ENCODE measurements at places on chromosomes 5 and 9. TPM values are rescaled to one million over a fixed set of nuclear protein-coding genes. Genes with fewer than 3 reads are reported as not detected.

DNA sequence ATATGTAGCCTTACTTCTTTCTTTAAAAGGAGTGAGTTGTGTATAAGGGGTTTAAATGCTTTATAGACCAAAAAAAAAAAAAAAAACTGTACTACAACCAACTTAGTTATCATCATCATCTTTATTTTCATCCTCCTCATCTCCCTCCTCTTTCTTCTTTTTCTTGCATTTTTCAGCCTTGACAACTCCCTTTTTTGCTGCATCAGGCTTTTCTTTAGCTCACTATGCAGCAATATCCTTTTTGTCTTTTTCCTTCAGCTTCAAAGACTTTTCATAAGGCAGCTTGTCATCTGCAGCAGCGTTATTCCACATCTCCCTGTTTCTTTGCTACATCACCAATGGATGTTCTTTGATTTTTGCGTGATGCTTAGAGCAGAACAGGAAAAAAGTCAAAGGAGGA is 526.0 kb downstream of the ZNF608 start:
- DNase-seq = no peak

Gene ENC1
- total RNA-seq = 72.5 TPM

- no peak for DNase-seq
Measured at GRCh38 chr5:152270096-152270495, 135.0 kb downstream of the NMUR2 start.

DNA sequence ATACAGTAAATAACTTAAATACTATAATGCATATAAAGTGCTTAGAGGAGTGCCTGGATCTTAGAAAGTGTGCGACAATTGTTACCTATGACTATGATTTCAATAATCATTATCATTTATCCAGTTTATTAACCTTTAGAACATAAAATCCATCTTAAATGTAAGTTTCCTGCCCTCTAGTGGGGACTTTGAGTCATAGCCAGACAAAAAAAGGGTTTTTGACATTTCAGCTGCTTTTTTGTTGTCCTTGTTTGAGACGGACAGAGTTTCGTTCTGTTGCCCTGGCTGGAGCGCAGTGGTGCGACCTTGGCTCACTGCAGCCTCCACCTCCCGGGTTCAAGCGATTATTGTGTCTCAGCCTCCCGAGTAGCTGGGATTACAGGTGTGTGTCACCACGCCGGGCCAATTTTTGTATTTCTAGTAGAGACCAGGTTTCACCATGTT is 9.7 kb upstream of the C9orf152 start:
- DNase-seq = peak; percentile 5

Gene OLFM1
- total RNA-seq = 0.96 TPM

GRCh38 chr5:150278046-150278730 is 11.4 kb downstream of the CAMK2A start:
- no peak for DNase-seq

- DNase-seq = peak; percentile 14
Measured at GRCh38 chr5:2093859-2094615, 211.3 kb upstream of the IRX4 start.

Gene PRRC1
- total RNA-seq = 41.6 TPM

Gene SLC34A3
- not detected for total RNA-seq

- peak; percentile 38 for DNase-seq
Measured at GRCh38 chr5:124408738-124409453, 337.5 kb downstream of the ZNF608 start.

Gene C5orf34
- total RNA-seq = 1.1 TPM

GRCh38 chr5:32522429-32523143 is 62.8 kb upstream of the SUB1 start:
- no peak for DNase-seq

DNA sequence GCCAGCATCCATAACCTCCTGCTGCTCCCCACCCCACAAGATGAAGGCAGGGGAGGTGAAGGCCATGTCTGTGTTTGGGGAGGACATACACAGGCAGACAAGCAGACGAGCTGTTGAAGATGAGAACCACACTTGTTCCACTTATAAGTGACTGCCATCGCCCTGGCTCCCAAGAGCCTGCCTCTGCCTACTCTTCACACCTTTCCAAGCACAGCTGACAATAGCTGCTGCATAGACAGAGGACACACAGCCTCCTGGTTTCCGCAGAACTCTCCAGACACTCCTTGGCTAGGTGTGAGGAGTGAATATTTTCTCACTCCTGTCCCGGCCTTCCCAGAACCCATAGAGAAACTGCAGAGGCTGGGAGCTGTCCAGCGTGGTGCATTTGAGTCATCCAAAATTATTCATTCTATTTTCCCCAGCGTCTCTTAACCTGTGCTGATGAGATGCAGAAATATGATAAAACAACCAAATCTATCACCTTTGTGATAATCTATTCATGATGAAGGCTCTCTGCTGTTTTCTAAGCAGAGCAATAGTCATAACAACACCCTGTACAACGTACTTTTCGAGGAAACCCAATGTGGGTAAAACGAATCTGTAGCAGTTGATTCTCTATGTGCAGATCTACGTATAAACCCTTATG is 24.7 kb downstream of the KLF9 start:
- no peak for DNase-seq

DNA sequence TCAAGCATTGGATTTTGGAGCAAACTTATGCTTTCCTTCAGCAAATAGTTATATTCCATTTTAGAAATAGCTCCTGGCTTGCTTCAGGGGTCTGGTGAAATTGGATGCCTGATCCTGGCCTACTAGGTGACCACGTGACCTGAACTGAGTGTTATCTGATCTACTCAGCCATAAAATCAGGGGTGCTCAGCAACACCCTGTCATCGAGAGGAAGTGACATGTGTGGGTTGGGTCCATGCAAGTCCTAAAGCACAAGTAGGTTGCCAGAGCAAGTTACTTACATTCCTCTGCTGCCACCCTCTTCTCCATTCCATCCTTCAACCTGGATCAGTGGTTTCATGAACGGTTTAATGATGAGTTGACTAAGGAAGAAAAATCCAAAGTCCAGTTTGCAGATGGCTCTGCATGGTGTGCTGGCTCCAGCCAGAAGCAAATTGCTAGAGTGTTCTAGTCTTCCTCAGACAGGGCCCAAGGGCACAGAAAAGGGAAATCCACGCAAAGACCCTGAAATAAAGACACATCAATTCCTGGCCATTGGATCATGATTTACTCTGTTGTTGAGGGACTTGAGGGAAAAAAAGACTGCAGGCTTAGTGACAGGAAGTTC is 2.8 kb upstream of the FAM193B start:
- no peak for DNase-seq

Gene SLCO6A1
- total RNA-seq = not detected

Gene SPATA31A6
- not detected for total RNA-seq

DNA sequence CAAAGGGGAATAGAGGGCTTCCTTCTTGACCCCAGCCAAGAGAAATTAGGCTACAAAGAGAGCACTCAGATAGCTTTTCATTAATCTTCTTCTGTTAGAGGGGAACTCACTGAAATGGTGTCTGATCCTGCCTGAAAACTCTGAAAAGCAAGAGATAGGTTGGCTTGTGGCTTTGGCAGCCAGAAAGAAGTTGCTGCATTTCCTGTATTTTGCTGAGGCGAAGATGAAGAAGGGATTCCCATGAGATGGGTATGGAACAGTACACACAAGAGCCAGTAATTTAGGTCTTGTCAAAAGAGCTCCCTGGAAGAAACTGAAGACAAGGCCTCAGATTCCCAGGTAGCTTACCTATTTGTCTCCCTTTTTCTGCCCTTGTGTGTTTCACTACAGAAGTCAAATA is 120.9 kb upstream of the TARS1 start:
- DNase-seq = no peak

DNA sequence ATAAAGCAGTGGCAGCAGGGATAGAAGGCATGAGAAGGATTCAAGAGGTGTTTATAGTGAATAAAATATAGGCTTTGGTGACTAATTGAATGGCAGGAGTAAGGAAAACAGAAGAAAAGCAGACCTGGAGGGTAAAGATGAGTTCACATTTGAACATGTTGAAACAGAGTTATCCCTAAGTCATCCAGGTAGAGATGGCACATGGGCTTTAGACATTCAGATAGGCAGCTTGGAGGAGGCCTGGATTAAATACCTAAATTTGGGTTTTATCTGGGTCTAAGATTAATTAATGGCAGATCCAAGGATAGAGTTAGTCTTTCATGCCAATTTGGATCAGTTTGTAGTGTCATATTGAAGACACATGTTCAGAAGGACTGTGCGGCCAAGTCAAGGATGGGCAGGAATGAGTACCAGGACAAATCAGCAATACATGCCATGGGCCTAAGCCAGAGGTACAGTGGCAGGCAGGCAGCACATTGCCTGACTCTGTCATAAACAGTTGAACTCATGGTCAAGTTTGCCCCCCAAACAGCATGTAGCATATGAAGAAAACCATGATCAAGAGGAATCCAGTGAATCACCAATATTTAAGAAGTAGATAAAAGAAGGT is 115.5 kb upstream of the SLC12A2 start:
- DNase-seq = no peak

DNA sequence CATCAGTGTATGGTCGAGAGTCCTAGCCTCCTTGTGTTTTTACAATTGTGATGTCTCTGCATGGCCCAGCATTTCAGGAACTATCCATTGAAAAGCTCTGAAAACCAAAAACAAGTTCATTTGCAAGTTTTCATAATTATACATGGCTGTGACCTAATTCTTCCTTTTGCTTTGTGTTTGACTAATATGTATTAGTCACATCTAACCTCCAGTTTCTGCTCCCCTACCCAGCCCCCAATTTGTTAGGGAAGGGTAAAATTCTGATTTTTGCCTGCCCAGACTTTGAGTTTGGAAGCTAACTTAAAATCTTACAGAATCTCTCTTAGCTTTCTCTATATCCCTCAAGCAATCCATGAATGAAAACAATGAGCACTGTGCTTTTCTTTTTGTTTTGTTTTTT is 128.2 kb upstream of the SEMA6A start:
- DNase-seq = no peak

DNA sequence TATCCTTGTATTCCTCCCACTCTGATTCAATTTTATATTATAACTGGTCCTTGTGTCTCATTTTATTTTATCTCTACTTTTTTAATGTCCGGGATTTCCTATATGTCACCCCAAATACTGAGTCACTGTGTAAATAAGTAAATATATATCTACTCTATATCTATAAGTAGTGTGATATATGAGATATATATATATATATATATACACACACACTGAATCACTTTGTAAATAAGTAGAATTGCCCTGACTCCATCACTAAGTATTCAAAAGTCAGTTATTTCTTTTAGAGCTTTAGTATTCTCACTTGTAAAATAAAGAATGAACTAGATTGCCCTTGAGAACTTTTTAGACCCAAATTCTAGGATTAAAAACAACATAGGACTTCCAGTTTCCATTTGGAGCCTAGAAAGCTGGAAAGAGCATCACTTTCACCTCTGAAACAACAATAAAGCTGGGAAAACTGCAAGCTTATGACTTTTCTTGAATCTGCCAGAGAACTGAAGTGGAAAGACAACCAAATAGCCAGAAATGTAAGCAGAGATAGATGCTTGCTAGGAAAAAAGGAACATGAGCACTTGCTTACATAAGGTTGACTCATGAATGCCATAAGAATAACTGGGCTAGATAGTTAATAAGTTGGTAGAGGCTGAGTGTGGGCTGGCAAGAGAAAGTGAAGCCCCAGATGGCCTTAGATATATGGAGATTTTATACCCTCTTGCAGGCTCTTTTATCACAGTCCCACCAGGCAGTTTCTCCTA is 171.1 kb upstream of the TLX3 start:
- peak; percentile 50 for DNase-seq

- DNase-seq = peak; percentile 45
Measured at GRCh38 chr9:89380437-89381307, 62.4 kb downstream of the SECISBP2 start.

Gene CDH9
- total RNA-seq = not detected

Gene SPOCK1
- 20.1 TPM for total RNA-seq

Gene GOLGA1
- 12.5 TPM for total RNA-seq
